Activated naive CD8-positive, alpha-beta T cell treated with anti-CD3 and anti-CD28 coated beads, Interleukin-2, amount 10 ng/mL, durations not matched to agents 7 days and 5 days (primary cell): ENCODE measurements at places on chromosomes 12 and 14.
A peak's percentile ranks its signal among the peaks of the same experiment; 100 is the strongest.

GRCh38 chr12:46387670-46388069 lies 15.1 kb upstream of the SLC38A2 start:
- no peak for DNase-seq

DNA sequence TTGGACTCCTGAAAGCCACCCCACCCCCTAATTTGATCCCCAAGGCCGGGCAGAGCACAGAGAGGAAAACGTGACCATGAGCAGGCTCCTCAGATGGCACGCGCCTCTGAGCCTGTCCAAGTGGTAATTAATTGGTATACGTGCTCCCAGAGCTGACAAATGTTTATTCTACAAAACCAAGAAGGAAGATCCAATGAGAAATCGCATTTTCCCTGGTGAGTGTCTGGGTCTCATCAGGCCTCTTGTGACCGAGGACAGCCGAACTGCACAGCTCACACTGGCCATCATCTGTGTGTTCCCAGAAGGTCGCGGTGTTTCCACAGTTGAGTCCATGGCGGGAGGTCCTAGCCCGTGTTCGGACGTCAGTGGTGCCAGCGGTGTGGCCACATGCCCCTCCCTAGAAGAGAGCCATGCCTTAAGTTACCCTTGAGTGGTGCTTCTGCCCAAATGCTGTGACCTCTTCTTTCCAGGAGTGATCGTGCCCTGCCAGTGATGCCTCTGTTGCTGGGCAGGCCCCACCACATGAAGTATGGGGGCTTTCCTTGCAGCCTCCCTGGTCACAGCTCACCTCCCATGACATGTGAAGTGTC lies 317.5 kb upstream of the RTL1 start:
- DNase-seq, result no peak

DNA sequence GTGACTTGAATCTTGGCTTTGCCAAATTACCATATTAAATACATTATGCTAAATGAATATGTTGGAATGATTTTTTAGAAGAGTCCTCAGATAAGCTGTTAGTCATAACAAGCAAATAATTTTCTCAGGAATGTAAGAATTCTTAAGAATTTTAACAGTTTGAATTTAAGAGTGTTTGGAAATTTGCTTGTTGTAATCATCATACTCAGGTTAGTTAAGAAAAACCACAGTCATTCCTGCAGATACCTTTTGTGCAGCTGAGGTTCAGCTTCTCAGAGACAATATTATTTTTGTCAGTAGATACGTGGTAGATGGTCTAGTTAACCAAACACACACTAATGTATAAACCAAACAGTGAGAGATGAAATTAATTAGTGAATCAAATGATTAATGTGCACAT lies 8.9 kb downstream of the WNK1 start:
- DNase-seq, result no peak

GRCh38 chr14:75264036-75264435 lies 14.6 kb upstream of the FOS start:
- DNase-seq, result no peak

DNA sequence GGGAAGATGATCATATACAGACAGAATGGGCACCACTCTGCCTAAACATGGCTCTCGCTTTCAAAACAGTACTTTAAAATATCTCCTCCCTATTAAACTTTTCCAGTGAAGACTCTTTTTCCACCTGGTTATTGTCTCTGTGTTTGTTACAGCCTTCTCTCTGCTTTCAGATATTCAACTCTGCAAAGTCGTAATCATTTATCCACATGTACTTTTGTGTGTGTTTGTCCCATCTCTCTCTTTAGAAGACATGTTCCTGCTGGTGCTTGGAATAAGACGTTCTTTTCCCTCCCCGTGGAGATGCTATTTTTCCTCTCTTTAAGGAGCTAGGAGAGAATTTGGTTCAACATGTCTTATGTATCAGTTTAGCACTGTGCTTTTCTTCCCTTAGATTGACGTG lies 45.1 kb downstream of the ETV6 start:
- DNase-seq, result no peak

GRCh38 chr14:91342206-91342760 lies 75.3 kb downstream of the CCDC88C start:
- no peak for DNase-seq

GRCh38 chr14:70754991-70755390 lies 54.3 kb downstream of the MAP3K9 start:
- no peak for DNase-seq

- DNase-seq, result no peak
Measured at GRCh38 chr14:74018174-74018585, 908 bp downstream of the ENTPD5 start.

DNA sequence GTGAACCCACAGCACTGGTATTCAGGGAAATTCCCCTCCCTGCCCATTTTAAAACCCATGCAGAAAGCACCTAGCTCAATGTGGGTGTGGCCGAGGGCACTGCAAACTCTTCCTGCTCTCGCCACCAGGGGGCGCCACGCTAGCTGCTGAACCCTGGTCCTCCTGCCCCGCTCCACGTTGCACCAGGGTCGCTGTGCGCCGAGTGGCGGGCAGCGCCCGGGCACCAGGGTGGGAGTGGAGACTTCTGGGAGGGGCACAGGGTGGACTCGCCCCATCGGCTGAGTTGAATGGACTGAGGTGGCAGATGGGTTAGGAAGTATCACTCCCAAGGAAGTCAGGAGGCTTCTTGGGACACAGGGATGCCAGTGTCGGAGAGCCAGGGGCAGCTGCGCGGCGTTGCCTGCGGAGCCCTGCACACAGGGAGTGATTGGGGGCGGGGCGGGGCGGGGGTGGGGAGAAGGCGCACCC lies 48.1 kb upstream of the BCL11B start:
- peak; percentile 85 for DNase-seq

DNA sequence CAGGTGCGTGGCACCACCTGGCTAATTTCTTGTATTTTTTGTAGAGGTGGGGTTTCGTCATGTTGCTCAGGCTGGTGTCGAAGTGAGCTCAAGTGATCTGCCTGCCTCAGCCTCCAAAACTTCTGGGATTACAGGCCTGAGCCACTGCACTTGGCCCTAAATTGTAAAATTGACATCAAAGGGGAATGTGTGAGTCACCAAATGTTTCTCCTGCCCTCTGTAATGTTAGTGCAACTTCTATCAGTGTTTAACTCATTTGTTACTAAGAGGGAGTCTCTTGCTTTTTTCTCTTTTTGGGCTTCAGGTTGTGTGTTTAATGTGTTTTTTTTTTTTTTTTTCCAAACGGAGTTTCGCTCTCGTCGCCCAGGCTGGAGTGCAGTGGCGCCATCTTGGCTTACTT lies 2.3 kb downstream of the TULP3 start:
- no peak for DNase-seq

DNA sequence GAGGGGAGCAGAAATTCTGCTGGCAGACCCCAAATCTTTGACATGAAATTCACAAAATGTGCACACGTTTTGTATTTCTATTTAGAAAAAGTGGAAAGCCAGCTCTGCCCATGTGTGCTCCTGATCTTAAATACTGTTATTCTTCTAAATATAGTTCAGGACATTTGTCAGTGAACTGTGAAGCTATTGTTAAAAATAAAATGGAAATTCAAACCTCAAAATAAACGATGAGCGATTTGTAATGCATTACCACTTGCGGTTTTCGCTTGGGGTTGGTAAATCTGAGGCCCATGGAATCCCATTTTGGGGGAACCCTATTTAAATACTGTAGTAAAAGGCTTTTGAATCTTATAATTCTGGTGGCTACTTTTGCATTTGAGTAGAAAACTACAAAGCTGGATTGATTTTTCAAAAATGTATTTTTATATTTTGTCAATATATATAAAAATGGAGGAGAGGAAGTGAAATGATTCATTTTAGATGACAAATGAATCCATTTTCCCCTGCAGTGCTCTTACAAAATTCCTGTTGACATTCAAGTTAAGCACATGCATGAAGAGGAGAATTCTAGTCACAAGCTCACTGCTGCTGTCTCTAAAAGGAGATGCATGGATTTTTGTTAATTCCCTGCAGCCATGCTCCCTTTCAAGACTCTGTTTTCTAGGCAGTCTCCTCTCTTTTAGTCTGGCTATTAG lies 47.1 kb downstream of the FLRT2 start:
- DNase-seq, result no peak

DNA sequence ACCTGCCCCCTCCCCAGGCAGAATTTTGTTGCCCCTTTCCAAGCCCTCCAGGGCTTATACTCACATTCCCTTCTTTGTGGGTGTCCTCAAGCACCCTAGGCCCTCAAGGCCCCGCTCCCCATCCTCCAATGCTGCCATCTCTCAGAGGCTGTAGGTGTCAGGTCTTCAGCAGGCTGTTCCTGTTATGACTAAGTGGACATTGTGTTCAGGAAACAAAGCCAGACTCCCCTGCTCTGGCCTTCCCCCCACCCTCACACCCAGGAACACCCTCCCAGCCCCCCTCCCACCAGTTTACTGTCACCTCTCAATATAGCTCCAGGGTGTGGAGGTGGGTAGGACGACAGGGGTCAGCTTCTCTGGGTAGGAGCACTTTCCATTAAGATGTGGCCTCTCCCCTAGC lies 1.4 kb upstream of the MYH6 start:
- no peak for DNase-seq

- DNase-seq, result no peak
Measured at GRCh38 chr14:92657457-92658142, 90.8 kb downstream of the LGMN start.

DNA sequence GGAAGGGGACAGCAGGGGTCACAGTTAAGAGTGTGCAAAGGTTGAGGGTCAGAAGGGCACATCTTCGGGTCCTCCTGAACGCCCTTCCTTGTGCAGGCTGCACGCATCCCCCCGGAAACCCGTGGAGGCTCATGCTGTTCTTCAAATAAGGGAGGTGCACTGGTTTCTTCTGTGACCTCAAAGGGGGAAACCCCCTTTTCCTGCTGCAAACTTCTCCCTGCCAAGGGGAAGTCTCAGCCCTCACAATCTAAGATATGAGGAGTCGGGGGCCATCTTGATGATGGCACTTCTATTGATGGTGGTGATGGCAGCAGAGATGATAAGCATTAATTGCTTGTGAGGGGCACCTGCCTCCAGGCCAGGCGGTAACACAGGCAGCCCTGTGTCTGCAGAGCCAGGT lies 40.0 kb downstream of the ISCA2 start:
- no peak for DNase-seq

DNA sequence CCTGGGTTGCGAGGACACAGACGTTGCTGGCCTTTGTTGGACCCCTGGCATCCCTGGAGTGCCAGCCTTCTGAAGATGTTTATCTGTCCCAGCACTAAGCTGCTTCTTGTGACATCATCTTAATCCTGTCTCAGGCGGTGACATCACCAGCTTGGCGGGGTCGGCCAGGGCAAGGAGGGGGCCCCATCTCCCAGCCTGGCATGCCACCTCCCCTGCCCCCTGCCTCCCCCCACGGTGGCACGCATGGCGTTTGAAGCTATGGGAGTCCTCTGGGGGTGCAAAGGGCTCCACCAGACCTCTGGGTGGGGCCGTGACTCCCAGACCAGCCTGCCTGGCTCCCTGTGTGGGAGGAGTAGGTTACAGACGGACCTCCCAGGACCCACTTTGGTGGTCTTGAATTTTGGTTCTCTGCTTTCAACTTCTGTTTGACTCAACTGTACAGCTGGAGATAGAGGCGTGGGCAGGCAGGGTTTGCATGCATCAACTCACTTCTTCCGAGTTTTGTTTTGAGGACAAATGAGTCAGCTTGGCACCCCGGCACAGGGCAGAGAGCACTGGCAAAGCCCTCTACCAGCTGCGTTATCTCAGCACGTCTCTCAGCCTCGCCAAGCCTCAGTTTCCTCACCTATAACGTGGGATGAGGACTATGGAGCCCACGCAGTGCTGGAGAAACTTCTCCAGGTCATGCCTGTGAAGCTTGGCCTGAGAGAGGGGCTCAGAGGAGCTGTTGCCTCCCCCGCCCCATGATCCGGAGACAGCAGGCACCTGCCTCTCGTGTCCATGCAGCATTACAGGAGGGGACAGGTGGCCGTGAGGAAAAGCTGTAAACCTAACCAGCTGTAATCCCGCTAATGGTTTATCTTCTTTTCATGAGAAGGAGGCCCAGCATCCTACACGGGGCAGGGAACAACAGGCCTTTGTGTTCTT lies 38.8 kb upstream of the EML1 start:
- DNase-seq, result peak; percentile 22

DNA sequence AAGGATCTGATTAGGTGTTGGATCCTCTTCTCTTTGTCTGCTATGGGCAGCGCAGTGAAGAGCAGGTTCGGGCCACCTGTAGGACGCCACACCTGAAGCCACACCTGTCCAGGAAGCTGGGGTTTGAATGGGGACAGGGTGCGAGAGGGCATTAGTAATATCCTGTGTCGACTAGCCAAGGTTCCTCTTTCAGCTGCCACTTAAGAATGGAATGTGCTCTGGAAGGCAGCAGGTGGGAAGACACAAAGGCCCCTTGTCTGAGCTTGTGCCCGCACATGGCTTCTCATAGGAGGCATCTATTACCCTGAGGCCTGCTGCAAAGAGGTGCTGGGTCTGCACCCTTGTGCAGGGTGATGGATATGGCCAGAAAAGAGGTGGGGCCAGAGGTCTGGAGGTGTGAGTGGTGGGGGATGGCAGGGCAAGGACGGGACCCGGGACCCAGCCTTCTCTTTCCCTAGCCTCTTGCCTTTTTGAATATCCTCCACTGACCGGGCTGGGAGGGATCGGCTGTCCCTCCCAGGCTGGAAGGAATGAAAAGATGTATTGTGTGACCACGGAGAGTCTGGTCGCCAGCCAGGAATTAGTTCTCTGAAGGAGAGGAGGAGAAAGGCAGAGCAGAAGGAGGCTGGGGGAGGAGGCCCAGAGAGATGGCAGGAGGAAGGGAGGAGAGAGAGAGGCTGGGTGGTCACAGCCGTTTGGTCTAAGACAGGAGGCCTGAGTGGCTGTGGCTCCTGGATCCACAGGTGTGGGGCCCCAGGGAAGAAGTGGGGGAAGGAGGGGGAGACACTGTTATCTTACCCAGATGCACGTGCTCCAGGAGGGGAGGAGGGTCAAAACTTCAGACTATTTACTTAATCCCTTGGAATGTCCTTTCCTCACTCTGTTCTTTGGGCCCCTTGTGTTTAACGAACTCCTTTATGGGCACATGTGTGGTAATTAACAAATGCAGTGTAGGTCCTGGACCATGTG lies 101.5 kb downstream of the SMOC1 start:
- no peak for DNase-seq

DNA sequence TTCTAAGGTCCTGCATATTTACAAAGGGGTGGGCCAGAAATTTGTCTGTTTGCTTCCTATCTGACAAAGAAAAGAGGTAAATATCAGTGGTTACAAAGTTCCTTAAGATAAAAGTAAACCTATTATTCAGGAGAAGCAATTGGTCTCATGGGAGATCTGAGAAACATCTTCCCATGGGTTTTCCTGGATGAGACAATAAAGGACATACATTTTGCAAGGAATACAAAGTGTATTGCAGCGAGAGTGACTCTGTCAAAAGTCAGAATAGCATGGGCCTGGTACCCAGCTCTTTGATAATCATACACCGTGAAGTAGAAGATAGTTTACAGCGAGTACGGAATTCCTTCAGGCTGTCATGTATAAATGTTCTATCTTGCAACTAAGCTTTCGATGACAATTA lies 14.2 kb downstream of the LRRK2 start:
- no peak for DNase-seq

DNA sequence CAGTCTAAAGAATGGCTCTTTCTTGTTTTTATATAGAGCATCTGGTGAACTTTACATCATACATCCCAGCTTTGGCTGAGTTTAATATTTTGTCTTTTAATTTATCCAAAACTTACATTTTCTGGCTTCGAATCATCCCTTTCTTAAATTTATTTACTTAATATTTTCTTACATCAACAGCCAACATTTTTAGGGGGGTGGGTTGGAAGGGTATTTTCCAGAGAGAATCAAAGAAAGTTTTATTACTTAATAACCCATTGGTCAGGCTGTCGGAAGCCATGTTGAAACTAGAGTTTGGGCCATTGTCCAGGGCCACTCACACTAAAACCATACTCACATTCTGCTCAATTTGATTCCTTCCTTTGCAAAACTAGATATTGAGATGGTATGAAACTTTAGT lies 220.2 kb downstream of the AEBP2 start:
- DNase-seq, result no peak
